ENCODE measurements at places on chromosomes 1 and 21. TPM values are rescaled to one million over a fixed set of nuclear protein-coding genes. Genes with fewer than 3 reads are reported as not detected.

CRNN gene
- total RNA-seq, result 12.6 TPM

SPRR2G gene
- 6.8 TPM for total RNA-seq

RBP7 gene
- total RNA-seq, result 13.0 TPM

LCE1E gene
- 71.0 TPM for total RNA-seq

GJA5 gene
- total RNA-seq, result 1.8 TPM

LCE3E gene
- 4.8 TPM for total RNA-seq

LRRN2 gene
- total RNA-seq, result 0.21 TPM
